ENCODE measurements at places on chromosomes 5 and 9.

GRCh38 chr5:169426784-169427183 lies 125.8 kb upstream of the SLIT3 start:
- no peak for DNase-seq

DNA sequence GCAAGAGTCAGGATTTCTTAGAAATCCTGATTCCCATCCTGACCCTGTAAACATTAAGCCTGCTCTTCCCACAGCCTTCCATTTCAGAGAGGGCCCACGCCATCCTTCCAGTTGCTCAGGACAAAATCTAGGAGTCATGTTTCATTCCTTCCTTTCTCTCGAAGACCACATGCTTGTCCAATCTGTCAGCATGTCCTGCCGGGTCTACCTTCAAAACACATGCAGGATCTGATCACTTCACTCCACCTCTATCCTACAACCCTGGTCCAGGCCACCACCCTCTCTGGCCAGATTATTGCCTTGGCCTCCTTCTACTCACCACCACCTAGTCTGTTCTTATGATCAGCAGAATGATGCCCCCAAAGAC lies 79.8 kb downstream of the C5orf15 start:
- no peak for DNase-seq

GRCh38 chr9:75168270-75169178 lies 80.2 kb downstream of the OSTF1 start:
- DNase-seq = no peak

DNA sequence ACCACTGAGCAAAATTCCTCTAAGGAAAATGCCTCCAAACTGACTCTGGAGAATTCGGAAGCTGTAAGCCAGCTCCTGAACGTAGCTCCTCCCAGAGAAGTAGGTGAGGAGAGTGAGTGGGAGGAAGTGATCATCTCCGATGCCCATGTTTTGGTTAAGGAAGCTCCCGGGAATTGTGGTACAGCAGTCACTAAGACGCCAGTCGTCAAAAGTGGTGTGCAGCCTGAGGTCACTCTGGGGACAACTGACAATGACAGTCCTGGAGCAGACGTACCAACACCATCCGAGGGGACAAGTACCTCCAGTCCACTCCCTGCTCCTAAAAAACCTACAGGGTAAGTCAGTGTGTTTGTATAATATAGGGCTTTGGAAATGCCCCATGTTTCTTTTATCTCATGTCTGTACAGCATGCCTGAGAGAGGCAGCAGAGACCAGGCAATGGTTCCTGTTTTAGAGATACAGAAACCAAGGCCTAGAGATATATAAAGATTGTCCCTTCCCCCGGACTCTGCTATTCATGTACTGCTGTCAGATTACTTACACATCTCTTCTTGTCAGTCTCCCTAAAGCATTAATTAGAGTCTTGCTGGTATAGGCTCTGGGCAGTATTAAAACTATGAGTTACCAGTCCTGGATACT lies 23.9 kb downstream of the HMGXB3 start:
- DNase-seq = no peak

DNA sequence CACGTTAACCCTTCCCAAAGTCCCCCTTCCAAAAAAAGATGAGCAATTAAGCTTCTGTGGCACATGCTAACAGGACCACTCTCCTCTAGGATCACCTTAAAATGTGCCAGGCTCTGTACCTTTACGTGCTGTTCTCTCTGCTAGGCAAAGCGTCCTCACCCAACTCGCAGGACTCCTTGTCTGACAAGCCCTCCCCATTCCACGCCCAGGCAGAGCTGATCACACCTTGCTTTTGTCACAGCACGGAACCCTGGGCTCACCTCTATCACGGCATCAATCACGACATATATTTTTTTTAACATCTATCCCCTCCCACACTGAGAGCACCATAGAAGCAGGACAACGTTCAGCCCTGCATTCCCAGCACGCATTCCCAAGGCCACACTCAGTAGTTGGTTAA lies 47.1 kb downstream of the CDK5RAP2 start:
- no peak for DNase-seq

DNA sequence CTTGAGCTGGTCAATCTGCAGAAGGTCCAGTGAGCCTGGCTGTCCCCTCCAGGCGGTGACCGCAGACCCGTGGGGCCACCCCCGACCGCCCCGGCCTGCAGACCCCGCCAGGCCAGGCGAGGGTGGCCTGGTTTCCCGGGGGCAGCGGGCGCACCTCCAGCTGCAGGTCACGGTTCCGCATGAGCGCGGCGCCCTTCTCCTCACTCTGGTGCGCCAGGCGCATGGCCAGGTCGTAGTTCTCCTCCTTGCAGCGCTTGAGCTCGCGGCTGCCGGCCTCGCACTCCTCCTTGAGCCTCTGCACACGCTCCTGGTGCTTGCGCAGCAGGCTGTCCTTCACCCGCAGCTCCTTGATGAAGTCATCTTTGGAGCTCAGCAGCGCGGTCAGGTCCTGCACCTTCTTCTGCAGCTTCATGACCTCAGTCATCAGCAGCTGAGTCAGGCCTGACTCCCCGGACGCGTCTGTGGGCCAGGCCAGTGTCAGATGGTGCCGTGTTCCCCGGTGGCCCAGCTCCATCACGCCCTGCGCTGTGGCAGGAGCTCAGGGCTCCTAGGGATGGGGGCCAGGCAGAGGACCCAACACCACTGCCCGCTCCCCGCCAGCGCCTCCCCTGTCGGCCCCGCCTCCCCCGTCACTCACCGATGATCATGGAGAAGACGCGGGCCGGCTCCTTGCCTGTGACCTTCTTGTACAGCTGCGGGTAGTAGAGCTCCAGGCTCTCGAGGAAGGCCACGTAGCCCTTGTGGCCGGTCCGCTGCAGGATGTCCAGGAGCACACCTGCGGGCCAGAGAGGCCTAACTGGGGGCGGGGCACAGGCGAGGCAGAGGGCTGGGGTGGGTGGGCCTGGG lies 2.6 kb downstream of the CARD9 start:
- no peak for DNase-seq

- DNase-seq = no peak
Observed at GRCh38 chr5:181134259-181134658, 3.3 kb upstream of the OR2V1 start.

- no peak for DNase-seq
Observed at GRCh38 chr5:109604758-109605157, 85.0 kb upstream of the MAN2A1 start.
